ENCODE measurements at places on chromosomes 2 and 18.

GRCh38 chr2:81247648-81248047 is 943.1 kb upstream of the LRRTM1 start:
- DNase-seq: no peak

GRCh38 chr2:46114996-46115395 is 182.2 kb upstream of the EPAS1 start:
- no peak for DNase-seq

DNA sequence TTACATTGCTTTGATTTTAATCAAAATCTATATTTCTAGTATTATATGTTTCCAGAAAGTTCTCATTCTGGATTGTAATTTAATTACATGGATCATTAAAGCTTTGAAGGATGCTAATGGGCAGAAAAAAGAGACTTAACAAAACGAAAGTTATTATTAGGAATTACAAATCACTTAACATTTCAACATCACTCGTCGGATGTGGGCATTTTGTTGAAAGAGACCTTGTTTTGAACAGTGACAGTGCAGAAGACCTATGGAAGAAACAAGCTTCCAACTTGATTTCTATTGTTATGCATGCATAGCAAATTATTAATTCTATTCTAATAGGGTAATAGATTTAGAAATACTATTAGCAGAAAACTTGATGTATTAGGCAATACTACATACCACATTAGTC is 31.4 kb upstream of the DARS1 start:
- DNase-seq: no peak

DNA sequence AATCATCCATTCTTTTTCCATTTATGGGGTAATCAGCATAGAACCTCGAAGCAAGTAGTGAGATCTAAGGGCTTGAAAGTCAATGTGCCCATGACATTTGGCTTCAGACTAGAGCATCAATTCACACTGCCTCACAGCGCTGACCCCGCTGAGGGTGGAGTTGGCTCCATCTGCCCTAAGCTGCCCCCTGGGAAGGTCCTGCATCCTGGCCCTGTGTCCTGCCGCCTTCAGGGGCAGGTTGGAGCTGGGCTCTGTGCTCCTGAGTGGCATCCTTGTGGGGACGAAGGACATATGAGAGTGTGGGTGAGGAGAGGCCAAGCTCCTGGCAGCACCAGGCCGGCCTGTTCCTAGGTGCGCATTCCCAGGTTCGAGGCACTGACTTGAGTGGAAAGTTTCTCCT is 249.4 kb downstream of the FHOD3 start:
- DNase-seq: no peak

DNA sequence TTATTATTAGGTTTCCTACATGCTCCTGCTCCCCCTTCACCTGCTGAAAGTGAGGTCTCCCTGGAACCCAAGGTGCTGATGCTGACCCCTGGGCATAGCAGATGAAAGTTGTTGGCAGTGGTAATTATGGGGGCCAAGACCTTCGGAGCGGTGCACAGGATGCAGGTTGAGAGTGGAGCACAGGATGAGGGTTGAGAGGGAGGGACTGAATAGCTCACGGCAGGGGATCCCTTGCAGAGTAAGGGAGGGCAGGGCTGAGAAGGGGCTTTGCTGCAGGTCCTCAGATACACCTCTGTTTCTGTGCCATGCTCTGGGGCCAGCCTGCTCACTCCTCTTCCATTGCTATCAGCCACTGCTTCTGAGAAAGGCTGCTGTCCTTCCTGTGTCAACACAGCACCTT is 163.3 kb downstream of the FHOD3 start:
- no peak for DNase-seq

- no peak for DNase-seq
Observed at GRCh38 chr2:225526760-225527390, 127.4 kb downstream of the NYAP2 start.

DNA sequence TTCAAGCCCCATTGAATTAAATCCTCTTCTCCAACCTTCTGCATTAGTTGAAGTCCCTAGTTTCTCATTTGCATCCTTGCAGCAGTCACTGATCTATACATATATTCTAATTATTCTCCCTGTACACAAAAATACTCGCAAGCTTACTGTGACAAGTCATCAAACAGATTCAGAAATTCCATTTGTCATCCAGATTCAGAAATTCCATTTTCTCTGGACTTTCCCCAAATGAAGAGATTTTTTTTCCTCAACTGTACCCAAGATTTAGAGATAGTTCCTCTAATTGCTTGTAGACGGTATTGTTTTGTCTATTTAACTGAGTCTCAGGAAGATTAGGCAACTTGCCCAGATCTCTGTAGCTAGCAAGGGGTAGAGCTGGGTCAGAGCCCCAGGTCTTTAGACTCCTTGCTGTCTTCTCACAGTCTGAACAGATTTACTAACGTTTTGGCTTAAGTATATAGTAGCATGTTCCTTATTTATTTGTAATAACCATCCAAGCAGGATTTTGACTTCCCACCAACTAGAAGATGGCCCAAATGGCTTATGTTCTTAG is 34.2 kb downstream of the RAB12 start:
- DNase-seq: no peak

DNA sequence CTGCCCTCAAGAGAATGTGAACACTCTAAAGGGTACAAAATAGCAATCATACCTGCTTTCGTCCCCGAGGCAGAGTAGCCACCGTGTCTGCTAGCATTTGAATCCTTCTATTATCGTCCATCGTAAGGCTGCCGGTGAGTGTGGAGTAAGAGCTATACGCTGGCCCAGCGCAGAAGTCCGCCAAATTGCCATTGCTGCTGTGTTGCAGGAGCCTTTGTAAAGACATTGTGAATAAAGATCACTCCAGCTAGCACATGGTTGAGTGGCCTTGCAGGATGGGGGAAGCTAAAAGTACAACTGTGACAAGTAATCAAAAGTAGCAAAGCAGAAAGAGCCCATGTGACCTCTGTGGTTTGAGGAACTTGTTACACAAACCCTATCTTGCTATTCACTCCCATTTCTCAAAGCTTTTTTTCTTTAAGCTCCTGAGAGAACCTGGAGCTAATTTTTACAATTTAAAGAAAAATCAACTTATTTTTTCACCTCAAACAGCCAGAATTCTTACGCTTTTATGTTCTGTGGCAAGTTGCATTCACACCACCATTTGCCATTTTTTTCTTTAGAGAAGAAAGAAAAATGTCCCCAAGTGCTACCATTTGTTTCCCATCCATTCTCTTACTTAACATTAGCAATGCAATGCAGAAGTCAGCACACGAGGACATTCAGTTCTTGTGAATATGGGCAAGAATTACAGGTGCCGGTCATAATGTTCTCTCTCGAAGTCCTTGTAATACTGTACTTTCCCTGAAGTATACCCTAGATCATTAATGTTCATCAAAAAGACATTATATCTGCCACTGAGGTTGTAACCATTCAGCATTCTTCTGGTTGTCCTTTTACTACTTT is at the start of gene CYTIP:
TSS of gene CYTIP (minus strand) at position 295 of the 846 bp plus-strand sequence. CDS start at position 226, 69 bp downstream.
- no peak for DNase-seq

DNA sequence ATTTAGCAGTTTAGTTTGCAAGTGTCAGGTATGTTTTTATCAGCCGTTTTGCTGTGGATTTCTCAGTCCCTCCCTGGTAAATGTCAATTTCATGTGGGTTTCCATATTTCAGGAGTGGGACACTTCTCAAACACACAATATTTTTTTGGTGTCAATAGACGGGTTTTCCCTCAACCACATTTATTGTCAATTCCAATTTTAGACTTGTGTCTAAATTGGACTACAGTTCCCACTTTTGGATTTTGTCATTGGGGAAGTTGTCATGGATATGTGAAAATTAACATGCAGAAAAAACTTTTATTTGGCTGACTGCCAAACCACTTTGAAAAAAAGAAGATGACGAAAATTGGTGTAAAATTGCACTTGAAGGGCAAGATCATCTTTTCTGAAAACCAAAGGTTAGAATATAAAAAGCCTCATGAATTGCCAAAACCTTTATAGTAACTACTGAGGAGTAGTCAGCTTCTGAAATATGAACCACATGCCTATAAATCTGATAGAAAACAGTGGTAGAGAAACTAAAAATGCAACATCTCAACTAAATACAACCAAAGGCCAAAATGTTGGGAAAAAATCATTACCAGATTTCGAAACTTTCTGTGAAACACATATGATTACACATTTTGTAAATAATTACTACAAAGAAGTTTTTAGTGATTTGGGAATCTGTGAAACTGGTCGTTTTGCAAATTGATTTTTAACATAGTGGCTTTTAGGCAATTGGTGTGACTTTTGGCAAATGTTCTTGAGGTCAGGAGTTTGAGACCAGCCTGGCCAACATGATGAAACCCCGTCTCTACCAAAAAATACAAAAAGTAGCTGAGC is 106.4 kb downstream of the BCL2L11 start:
- no peak for DNase-seq

- no peak for DNase-seq
Observed at GRCh38 chr18:1227025-1227424, 322.4 kb downstream of the ADCYAP1 start.

GRCh38 chr2:192090911-192091310 is 103.8 kb downstream of the TMEFF2 start:
- no peak for DNase-seq

- no peak for DNase-seq
Observed at GRCh38 chr2:97661927-97662326, 1.9 kb downstream of the ACTR1B start.

GRCh38 chr2:41785251-41786022 is 262.4 kb upstream of the PKDCC start:
- no peak for DNase-seq

GRCh38 chr2:184581391-184581790 is 16.9 kb upstream of the ZNF804A start:
- DNase-seq: no peak

DNA sequence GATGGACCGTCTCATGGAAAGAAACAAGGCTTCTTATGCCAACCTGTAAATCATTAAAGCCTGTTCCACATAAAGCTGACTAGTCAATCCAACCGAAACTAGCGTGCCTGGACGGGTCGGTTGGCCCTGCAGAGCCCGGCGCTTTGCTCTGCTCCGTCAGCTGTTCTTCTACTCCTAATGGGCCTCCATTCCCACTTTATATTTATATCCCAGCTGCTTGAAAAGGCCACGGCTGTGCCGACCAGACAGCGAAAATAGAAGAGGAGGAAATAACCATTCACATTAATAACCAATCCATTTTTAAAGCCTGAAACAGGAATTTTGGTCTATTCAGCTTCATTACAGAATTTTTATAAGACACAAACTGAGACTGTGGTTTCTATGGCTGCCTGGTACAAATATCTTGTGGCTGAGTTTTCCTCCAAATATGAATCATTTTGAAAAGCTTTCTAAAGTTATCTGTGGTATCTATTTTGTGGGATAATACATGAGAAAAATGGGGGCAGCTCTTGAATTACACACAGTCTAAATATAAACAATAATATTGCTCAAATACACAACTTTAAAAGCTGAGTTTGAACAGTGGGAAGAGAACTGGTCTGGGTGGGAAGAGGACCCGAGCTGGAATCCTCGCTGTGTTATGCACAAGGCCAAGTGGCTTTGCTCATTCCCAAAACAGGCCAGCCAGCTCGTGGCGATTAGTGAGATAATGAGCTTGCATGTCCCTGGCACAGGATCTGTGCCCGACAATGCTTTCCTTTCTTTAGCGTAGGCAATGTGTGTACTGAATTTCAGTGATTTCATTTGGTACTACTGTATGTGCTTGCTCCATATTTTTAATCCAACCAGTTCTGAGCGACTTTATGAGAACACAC is 10.5 kb upstream of the FAM124B start:
- DNase-seq: no peak

DNA sequence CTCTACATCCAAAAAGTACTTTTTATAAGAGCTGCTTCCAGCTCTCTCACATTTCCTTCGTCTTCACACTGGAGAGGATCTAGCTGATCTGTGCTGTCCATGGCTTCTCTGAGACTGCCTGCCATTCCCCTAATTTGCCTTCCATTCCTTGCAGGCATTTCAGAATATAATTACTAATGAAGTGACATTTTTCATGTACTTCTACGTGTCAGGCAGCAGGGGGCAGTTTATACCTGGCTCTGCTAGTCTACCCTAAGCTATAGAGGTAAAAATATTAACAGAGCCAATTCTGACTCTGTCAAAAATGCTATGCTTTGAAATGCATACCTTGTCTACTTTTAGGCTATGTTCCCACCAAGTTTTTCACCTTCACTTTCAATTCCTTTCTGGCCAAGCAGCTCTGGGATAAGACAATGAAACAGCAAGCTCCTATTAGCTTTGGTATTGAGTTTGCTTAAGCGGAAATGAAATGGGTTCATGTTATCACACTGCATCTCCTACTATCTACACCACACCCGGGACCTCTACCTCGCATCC is 81.9 kb downstream of the MEP1B start:
- DNase-seq: no peak

DNA sequence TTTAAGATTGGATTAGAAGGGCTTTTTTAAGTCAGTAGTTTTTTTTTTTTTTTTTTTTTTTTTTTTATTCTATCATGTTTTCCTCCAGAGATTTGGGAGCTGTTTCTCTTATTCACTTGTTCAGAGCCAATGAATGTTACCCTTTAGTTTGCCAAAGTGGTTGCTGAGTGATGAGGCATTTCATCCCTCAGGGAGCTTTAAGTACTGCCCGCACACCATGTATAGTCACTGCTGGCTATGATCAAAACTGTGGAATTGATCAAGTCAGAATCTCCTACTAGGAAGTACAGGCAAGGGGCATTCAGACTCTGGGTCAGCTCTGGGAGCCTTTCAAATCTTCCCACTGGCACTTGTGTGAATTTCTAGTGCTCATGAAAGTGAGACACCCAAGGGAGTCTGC is 201.6 kb downstream of the IKZF2 start:
- DNase-seq: no peak

- DNase-seq: peak; percentile 48
Observed at GRCh38 chr2:95266781-95267430, 7.3 kb upstream of the PROM2 start.

- DNase-seq: no peak
Observed at GRCh38 chr18:23963443-23964165, 51.0 kb upstream of the TTC39C start.

DNA sequence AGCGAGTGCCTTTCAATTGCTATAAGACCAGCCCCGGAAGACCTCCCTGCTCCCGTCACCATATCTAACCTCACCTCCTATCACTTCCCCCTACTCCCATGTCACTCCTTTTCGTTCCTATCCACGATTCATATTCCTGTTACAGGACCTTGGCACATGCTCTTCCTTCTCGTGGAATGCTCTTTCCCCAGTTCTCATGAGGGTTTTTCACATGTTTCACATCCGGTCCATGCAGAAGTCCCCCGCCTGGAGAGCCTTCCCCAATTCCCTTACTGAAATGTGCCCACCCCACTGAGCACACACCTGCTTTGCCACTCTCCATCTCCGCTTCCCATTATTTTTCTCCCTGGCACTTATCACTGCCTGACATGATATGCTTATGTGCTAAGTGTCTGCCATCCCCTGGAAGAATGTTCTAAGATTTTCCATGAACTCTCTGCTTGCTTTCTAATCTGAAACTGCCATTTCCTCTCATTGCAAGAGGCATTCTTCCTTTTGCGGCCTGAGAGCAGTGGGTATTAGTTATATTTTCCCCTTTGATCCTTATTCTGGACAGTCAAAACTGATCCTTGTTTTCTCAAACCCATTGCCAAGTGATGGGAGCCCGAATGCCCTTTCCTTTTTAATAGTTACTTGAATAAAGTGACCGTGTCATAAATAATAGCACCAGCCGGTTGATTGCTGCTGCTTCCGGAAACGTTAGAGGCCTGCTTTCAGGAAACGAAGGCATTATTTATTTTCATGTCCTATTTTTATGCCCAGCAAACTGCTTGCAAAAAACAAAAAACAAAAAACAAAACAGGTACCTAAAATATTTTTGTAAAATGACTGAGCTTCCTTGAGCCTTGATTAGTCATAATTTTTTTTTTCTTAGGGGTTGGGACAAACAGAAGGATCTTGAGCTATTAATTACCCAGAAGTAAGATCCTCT is 127.9 kb downstream of the ZNF532 start:
- DNase-seq: no peak

GRCh38 chr18:70554854-70555445 is 266.1 kb downstream of the SOCS6 start:
- DNase-seq: no peak
